ENCODE measurements at places on chromosomes 7 and 10. TPM values are rescaled to one million over a fixed set of nuclear protein-coding genes. Genes with fewer than 3 reads are reported as not detected.

DNA sequence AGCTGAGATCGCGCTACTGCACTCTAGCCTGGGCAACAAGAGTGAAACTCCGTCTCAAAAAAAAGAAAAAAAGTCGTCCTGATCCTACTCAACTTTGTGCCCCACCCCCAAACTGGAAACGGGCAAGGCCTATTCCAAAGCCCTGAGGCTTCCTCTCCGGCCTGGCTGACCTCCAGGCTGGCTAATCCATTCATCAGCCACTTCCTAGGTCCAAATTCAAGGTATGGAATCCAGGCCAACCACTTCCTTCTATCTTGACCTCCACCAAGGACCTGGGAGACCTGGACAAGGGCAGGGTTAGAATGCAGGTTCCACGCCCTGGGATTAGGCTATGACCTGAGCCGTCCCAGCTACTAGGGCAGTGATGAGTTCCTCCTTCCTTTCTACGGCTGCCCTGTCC, 20.4 kb upstream of the EIF4H start:
- DNase-seq, result no peak

DNA sequence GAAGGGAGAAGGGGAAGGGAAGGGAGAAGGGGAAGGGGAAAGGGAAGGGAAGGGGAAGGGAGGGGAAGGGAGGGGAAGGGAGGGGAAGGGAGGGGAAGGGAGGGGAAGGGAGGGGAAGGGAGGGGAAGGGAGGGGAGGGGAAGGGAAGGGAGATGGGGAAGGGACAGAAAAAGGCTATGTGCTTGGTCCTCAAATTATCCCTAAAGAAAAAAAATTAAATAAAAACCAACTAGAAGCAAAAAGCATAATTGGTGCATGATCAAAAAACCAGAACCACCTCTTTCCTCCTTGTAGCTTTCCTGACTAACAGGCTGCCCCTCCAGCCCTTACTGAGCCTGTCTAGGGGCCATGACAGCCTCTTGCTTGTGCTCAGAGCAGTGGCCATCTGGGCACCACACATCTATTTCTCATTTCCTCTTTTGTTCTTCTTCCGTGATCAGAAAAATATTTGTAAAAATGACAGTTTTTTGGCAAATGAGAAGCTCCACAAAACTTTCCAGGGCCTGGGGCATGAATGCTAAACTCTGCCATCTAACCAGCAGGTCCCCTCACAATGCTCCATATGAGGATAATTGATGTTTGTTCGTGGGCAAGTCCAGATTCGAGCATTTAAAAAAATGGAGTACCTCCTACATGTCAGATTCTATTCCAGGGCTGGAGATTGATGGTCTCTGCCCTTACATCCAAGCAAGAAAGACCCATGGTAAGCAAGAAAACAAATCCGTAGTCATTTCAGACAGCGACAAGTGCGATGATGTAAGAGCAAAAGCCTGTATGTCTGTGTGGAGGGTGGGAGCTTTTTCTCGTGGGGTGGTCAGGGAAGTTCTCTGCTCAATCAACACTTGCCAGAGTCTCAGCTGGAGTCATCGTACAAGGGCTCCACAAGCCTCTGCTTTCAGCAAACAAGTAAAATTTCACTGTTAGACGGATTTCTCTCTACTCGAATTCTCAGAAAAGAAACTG, 320.9 kb downstream of the WDR11 start:
- DNase-seq, result no peak

DNA sequence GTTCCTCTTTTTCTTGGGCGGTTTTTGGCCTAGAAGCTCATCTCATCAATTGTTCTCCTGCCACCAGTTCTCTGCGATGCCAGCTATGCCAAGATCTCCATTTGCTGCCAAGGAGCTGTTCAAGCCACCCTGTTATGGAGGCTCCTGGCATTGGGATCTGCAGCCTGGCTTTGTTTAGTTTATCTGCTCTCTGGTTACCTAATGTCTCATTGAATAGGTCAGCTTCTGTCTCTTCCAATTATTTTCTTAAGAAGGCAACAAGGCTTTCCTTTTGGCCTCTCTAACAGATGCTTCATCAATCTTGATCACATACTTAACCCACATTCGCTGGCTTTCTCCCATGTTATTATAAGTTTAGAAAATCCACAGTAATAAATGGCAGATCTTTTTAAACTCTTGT, 20.6 kb upstream of the SDK1 start:
- DNase-seq, result no peak

DNA sequence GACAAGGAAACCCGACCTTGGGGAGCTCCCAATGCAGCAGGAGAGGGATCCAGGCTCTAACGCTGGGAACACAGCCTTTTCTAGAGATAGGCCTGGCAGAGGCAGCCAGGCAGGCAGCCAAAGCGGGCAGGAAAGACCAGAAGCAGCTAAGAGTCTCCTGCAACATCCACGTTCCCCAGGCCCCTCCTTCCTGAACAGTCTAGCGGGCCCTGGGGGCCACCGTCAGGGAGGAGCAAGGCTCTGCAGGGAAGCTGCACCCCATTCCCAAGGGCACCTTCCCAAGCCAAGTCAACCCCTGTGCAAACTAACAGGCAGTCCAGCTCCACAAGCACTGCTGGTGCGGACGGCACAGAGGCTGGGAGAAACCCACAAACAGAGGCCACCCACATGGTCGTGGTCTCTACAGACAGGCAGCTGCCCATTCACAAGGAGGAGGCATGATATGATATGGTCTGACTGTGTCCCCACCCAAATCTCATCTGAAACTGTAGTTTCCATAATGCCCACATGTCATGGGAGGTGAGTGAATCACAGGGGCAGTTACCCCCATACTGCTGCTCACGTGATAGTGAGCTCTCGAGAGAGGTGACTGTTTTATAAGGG, 115.7 kb downstream of the MAD1L1 start:
- DNase-seq, result no peak

DNA sequence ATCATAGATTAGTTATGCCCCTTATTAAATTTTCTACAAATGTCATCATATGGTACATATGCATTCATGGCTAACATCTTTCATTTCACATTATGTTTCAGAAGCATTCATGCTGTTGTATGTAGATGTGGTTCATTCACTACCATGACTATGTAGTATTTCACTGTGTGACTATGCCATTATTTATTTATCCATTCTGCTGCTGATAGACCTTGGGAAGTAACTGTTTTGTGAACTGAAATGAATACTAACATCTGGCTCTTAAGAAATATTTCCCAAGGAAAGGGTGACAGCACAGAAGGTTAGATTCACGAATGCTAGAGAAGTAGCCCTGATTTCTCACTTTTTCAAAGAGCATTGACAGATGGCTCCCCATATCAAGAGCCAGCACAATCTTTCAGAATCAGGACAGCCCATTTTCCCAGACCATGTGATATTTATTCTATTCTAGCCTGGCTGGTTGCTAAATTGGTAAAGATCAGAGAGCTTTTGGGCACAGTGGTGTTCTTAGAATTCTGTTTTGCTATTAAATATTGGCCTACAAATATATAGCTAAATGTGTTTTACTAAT, 157.4 kb downstream of the DYNC1I1 start:
- DNase-seq, result no peak

GRCh38 chr7:74223711-74224510, 14.1 kb downstream of the LAT2 start:
- DNase-seq, result no peak

- no peak for DNase-seq
These were observed 88.5 kb upstream of the LRRTM3 start for GRCh38 chr10:66837335-66837734.

Gene PRKG1
- polyA plus RNA-seq, result 35.5 TPM

GRCh38 chr10:4067531-4067930, 282.5 kb upstream of the KLF6 start:
- DNase-seq, result no peak

- DNase-seq, result no peak
These were observed 79.5 kb upstream of the DNAAF5 start for GRCh38 chr7:646951-647350.

GRCh38 chr7:141649137-141649864, 52.7 kb downstream of the DENND11 start:
- no peak for DNase-seq

DNA sequence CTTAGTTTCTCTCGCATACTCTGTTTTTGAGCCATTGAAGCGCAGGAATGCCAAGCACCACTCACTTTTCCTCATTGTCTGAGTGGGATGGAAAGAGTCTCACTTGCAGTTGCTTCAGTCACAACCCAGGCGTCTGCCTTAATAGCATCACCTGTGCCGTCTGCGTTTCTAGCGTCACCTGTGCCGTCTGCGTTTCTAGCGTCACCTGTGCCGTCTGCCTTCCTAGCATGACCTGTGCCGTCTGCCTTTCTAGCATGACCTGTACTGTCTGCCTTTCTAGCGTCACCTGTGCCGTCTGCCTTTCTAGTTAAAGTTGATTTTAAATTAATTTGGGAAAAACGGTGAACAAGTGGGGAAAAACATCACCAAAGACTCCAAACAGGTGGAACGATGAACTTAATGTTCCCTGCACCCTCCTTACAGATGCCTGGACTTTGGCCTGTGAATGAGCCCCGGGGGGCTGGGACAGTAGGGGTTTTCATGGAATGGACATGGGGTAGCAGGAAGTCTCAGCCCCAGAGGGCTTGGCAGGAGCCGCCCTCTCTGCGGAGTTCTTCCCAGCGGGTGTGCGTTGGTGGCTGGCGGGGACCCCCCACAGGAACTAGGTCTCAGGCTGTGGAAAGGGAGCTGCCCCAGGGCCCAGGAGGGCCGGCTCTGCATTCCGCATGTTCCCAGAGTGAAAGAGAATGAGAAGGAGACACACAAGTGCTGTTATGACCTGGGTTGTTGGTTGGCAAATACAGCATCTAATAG, 3.5 kb downstream of the ZNF511 start:
- no peak for DNase-seq

DNA sequence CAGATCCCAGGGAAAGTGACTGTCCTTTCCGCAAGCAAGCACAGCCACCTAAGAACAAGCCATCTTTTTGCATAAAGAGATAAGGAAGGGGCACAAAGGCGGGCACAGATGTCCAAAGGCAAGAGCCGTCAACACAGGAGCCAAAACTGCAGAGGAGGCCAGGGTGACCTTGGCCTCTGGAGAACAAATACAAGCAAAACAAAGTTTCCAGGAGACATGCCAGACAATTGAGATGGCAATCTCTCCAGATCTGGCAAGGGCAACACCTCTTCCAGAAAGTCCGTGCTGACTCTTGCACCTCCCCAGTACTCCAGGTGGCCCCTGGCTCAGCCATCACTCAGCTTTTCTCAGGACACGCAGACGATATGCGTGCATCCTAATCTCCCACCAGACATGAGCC, 58.2 kb downstream of the TEX36 start:
- no peak for DNase-seq

GRCh38 chr7:92880212-92881090, 44.1 kb upstream of the CDK6 start:
- DNase-seq, result no peak

DNA sequence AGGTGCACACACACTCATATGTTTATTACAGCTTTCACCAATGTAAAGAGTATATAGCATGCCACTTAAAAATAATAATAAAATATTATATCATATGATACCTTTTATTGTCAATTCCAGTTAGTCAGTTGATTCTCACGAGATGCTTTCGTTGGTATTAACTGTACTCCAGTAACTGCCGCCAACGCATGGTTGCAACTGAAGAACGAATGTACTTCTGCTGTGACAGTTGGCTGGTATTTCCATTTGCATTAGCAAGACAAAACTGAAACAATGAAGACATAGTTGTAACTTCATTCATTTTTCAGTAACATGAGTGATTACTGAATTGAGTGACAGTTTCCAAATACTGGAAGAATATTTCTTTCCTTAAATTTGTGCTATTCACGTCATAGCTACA, 70.5 kb upstream of the PRKCQ start:
- no peak for DNase-seq

Gene MOGAT3
- polyA plus RNA-seq, result not detected

- no peak for DNase-seq
These were observed 26.1 kb upstream of the SNX10 start for GRCh38 chr7:26265499-26266075.

Gene GPR22
- not detected for polyA plus RNA-seq

DNA sequence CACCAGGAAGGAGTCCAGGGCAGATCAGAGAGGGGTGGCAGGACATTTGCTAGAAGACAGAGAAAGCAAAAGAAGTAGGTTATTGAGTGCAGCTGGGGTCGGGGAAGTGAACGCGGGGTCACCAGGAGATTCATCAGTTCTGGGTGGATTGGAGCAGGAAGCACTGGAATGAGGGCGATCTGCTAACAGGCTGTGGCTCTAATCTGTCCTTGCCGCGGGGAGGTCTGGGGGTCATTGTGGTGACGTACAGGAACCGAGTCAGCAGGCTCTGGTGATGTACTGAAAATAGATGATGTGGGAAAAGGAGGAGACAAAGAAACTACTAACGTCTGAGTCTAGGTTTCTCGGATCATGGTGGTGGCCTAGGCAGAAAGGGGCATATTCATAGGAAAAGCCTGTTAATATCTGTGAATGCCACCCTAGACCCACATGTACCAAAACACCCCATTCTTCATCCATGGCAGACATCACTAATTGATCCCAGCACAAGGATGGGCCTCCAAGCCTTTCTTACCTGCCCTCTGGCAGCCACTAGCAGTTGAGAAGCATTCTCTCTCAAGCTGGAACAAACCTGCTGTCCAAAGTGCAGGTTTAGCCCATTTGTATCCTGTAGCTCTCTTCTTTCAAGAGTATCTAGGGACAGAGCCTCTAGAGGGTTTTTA, 134.5 kb downstream of the C10orf105 start:
- DNase-seq, result no peak

Gene TFPI2
- 1.8 TPM for polyA plus RNA-seq

Gene STOX1
- 2.3 TPM for polyA plus RNA-seq

- DNase-seq, result no peak
These were observed 202.1 kb upstream of the NPVF start for GRCh38 chr7:25430200-25430931.

GRCh38 chr7:27767374-27767773, 27.4 kb downstream of the TAX1BP1 start:
- DNase-seq, result no peak

DNA sequence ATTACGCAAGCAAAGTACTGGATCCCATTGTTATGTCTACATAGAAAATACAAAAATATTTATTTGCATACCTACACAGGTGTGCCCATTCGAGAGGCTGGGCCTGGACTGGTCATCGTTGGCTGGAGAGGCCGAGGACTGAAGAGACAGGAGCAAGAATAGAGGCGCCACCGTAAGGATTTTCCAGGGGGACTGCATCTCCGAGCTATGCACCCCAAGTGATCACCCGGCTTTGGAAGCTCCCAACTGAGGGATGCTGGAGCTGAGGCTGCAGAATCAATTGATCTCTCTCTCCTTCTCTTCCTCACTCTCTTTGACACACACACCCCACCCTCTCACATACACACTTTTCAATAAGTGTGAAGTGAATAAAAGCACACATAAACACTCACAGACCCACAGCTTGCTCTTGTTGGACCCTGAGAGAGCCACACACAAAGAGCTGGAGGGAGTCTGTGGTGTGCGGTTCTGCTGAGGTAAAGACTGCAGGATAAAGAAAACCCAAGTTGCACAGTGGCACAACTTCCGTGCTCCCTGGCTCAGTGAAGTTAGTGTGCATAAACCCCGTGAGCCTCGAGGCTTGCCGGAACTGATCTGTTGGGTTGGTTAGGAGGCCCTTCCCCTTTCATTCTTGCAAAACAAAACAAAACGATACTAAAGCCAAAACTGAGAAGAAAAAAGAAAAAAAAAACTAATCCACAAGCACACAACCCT, at the start of gene AOAH:
AOAH (minus strand) TSS at position 544 of the 714 bp plus-strand sequence; CDS start at position 198, 346 bp downstream.
- DNase-seq, result no peak

GRCh38 chr10:34966451-34966850, 123.7 kb downstream of the CUL2 start:
- no peak for DNase-seq

Gene CDC14C
- polyA plus RNA-seq, result not detected

GRCh38 chr10:132043861-132044695, 21.7 kb upstream of the JAKMIP3 start:
- DNase-seq, result no peak

Data from hindlimb muscle (tissue), 1 donor.